Activated CD4-positive, CD25-positive, alpha-beta regulatory T cell treated with anti-CD3 and anti-CD28 coated beads, Interleukin-2, amount 50 U/mL, for 16 hours (primary cell): ENCODE measurements at places on chromosomes 16 and 17.

- no peak for DNase-seq
Measured at GRCh38 chr16:89422527-89422904, 67.8 kb downstream of the ANKRD11 start.

- no peak for DNase-seq
Measured at GRCh38 chr16:28555561-28555960, 1.8 kb downstream of the SGF29 start.

- DNase-seq = no peak
Measured at GRCh38 chr17:51144266-51145022, 8.9 kb upstream of the NME1 start.

GRCh38 chr17:81924557-81925532, 2.7 kb downstream of the MAFG start:
- no peak for DNase-seq

- no peak for DNase-seq
Measured at GRCh38 chr16:82451449-82451848, 175.3 kb upstream of the CDH13 start.

GRCh38 chr17:64504769-64505339, 1.2 kb downstream of the DDX5 start:
- DNase-seq = no peak

DNA sequence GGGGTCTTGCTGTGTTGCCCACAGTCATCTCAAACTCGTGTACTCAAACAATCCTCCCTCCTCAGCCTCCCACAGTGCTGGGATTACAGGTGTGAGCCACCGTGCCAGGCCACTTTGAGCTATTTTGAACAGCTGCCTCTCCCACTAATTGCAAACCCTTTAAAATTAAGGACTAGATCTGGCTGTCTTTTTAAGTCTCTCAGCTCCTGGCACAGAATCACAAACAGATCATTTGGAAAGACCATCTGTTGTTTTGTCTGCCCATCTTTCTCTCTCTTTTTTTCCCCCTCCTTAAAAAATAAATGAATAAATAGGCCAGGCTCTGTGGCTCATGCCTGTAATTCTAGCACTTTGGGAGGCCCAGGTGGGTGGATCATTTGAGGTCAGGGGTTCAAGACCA, 10.9 kb upstream of the STAT3 start:
- DNase-seq = no peak

DNA sequence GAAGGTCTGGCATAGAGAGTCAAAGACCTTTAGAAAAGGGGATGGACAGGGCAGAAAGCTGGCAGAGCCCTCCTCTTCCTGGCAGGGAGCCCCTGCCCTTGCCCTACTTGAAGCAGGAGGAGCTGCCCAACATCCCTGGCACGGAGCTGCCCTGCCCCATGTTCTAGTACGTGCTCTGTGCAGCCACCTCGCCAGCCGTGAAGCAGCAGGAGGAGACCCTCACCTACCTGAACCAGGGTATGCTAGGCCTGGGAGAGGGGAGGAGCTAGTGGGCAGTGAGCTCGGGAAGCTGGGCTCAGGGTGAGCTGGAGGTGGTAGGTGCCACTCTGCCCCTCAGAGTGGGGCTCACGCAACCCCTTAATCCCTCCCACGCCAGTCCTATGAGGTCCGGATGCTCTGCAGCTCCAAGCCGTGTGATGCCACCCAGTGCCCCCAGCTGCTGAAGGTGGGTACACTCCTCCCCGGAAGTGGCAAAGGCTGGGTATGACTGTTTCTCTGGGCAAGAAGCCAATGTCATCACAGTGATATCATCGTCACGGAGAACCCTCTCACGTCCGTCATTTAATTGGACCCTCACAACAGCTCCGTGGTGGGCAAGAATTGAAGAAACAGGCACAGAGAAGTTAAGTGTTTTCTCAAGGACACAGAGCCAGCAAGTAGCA, 12.7 kb upstream of the STAC2 start:
- DNase-seq = peak; percentile 66

GRCh38 chr16:11078812-11079459, 134.6 kb downstream of the CLEC16A start:
- DNase-seq = no peak

DNA sequence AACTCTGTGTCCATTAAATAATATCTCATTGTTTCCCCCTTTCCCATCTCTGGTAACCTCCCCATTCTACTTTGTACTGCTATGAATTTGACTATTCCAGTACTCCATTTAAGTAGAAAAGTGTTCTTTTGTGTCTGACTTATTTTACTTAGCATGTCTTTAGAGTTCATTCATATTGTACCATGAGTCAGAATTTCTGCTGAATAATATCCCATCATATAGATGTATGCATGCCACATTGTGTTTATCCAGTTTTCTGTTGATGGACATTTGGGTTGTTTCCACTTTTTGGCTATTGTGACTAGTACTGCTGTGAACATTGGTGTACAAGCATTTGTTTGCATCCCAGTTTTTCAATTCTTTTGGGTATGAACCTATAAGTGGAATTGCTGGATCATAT, 6.0 kb downstream of the PPM1D start:
- DNase-seq = no peak

- DNase-seq = no peak
Measured at GRCh38 chr17:19769946-19770652, 22.0 kb upstream of the ALDH3A1 start.

DNA sequence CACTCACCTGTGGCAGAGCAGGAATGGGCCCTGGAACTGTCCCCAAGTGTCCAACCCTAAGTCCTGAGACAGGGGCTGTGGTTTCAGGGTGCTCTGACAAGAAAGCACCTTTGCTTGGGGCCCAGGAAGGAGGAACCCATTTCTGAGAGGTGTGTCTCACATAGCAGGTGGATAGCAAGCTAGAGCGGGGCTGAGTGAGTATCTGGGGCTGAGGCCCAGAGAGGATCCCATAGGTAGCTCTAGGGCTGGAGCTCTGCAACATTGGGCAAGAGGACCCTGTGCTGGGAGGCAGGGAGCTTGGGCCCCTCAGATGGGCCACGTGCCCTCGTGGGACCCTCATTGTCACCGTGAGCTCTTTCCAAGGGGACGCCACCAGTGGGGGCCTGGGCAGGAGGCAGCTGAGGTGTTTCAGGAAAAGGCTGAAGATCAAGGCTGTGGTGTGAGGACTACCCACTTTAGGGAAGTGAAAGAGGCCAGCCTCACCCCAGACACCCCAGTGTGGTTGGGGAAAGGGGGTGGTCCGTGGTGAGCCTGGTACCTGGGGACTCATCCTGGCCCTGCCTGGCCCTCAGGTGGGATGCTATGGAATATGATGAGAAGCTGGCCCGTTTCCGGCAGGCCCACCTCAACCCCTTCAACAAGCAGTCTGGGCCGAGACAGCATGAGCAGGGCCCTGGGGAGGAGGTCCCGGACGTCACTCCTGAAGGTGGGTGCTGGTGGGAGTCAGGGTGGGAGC, 5.3 kb downstream of the DEF8 start:
- DNase-seq = no peak

DNA sequence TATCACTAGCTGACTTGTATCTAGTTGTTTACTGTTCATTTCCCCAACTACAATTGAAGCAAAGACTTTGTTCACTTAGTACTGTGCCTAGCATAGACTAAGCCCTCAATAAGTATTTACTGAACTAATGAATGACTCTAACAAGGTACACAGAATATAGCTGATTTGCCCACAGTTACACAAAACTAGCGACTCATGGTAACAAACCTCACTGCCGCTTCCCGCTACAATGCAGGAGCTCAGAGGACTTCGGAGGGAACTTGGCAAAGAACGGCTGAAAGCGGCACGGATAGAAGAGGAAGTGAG, 524 bp downstream of the EFTUD2 start:
- no peak for DNase-seq

DNA sequence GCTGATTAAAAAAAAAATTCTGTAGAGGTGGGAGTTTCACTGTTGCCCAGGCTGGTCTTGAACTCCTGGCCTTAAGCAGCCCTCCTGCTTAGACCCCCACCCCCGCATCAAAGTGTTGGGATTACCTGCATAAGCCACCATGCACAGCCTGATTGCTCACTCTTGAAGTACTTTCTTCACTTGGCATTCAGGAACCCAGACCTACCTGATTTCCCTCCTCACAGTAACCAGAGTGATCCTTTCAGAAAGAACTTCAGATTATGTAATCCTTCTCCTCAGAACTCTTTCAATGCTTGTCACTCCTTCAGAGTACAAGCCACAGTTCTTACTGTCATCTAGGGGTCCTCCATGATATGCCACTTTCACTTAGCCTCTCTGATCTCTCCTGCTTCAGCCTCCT, 1.4 kb downstream of the EFCAB13 start:
- DNase-seq = no peak

DNA sequence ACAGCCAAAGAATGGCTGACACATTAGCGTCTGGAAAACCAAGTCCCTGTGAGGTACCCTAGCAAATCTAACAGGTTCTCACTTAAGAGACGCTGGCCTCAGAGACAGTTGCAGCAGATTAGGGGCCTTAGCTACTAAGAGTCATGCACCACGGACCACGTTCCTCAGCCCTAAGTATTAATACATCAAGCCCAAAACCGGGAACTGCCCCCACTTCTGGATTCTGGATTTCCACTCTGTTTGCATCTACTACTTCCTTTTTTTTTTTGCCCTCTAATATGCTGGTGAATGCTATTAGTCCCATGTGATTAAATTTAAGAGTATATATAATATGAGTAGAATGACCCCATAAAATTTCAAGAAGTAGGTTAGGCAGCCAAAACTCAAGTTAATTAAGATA, 775 bp upstream of the TERB1 start:
- no peak for DNase-seq

- no peak for DNase-seq
Measured at GRCh38 chr16:57603115-57604024, 25.1 kb upstream of the ADGRG1 start.
